ENCODE measurements at places on chromosomes 2 and 18. TPM values are rescaled to one million over a fixed set of nuclear protein-coding genes. Genes with fewer than 3 reads are reported as not detected.

The ATL2 gene
- total RNA-seq, result 47.8 TPM

The PID1 gene
- not detected for total RNA-seq

The ELOA2 gene
- total RNA-seq, result not detected

The PLEK gene
- total RNA-seq, result not detected

The PLGLB2 gene
- 7.0 TPM for total RNA-seq

The CFAP65 gene
- not detected for total RNA-seq

The HOXD8 gene
- total RNA-seq, result not detected

The CFC1 gene
- total RNA-seq, result not detected

The MROH2A gene
- not detected for total RNA-seq

The IL36G gene
- total RNA-seq, result not detected

The CRACDL gene
- 1.3 TPM for total RNA-seq

The CD8B gene
- not detected for total RNA-seq

The FN1 gene
- 18,487 TPM for total RNA-seq

The TXNL1 gene
- total RNA-seq, result 68.6 TPM

The FBXO48 gene
- total RNA-seq, result 0.81 TPM

The CXCR1 gene
- not detected for total RNA-seq

The SERPINB10 gene
- total RNA-seq, result not detected

The NEB gene
- 0.40 TPM for total RNA-seq

The PARD6G gene
- total RNA-seq, result 18.9 TPM

The SERPINB8 gene
- 8.5 TPM for total RNA-seq

The MOB4 gene
- total RNA-seq, result 23.1 TPM

The TTR gene
- 11.2 TPM for total RNA-seq

The CD28 gene
- not detected for total RNA-seq

The IL37 gene
- total RNA-seq, result not detected

The MAP4K3 gene
- total RNA-seq, result 35.0 TPM

The UBE2E3 gene
- total RNA-seq, result 103 TPM

The PRKAG3 gene
- not detected for total RNA-seq

The LIMS1 gene
- total RNA-seq, result 74.4 TPM

The NCKAP1 gene
- 165 TPM for total RNA-seq

The IL1RL2 gene
- 0.21 TPM for total RNA-seq

The CAB39 gene
- total RNA-seq, result 40.8 TPM

The SANBR gene
- total RNA-seq, result 11.3 TPM

The HMSD gene
- not detected for total RNA-seq

The EGR4 gene
- total RNA-seq, result not detected

The IRS1 gene
- 20.0 TPM for total RNA-seq

Data from osteocyte (in vitro differentiated cells).